ENCODE measurements at places on chromosomes 2 and 18. TPM values are rescaled to one million over a fixed set of nuclear protein-coding genes. Genes with fewer than 3 reads are reported as not detected.

The TMEM169 gene
- total RNA-seq: 1.1 TPM

The TDRD15 gene
- total RNA-seq: not detected

The ADNP2 gene
- total RNA-seq: 27.1 TPM

The TGFA gene
- total RNA-seq: not detected

The ANKRD62 gene
- not detected for total RNA-seq

The GAL3ST2 gene
- total RNA-seq: not detected

The TSPYL6 gene
- not detected for total RNA-seq

The NUP35 gene
- 24.9 TPM for total RNA-seq

DNA sequence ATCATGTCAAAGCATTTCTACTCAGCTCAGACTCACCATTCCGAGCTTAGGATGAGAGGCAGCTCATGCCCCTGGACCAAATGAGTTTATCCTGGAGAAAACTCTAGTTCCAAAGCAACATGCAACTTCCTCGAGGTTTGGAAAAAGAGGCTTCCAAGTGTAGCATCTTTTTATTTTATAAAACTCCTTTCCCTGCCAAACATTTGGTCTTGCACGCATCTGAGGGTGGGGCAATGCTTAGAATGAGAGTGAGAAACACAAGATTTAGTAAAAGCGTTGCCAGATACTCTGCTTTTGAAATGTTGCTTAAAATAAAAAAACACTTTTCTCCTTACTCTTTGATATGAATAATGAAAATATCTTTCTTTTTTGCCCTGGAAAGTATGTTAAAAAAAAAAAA lies 151.5 kb downstream of the NCKAP5 start:
- H3K36me3 ChIP-seq: no peaks in the 10 kb centered on the region
- no peak overlapping the region for H3K27ac ChIP-seq
- H3K4me1 ChIP-seq: no peaks in the 10 kb centered on the region
- H3K27me3 ChIP-seq: no peaks in the 10 kb centered on the region

DNA sequence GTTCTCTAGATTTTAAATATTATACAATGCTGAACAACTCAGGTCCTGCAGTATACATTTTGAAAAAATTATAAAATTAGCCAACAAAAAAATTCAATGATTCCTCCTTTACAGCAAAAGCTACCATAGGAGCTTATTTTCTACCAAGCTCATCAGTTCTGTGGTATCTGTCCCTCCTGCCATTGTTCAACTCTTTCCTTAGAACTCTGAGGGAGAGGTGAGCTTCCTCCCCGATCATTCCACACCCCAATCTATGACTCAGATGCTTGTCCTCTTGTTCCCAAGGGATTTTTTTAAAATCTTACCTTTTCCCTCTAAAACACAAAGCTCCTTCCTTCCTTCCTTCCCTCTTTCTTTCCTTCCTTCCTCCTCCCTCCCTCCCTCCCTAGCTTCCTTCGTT lies 13.5 kb downstream of the DPP4 start:
- no peak overlapping the region for H3K4me3 ChIP-seq
- no peaks in the 10 kb centered on the region for H3K27me3 ChIP-seq
- peaks cover 73% of the 10 kb centered on the region for H3K36me3 ChIP-seq

DNA sequence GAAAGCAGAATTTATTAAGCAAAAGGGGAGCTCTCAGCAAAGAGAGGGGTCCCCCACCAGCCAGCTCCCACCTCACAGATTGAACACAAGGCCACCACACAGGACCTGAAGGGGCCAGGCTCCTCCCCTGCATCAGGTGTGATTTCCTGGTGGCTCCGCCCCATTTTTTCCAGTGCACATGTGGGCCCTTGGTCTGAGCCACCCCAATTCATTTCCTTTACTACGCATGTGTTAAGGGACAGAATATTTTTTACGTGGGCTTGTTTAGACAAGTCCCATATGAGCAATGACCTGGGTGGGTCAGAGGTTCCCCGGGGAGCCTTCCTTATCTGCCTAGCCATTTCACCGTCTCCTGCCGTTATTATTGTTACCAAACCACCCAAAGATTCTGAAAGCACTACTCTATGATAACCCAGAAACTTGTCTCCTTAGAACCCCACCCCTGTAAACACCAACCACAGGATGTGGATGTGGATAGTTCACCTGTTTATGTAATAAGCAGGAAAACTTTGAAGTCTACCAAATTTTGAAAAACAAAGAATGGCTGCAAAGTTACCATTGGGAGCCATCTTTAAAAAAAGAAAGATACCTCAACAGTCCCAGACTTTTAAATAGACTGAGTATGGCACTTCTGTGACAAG lies 191.7 kb downstream of the CD226 start:
- no peaks in the 10 kb centered on the region for H3K27me3 ChIP-seq
- no peak for DNase-seq
- peaks cover 13% of the 10 kb centered on the region for H3K4me1 ChIP-seq
- H3K4me3 ChIP-seq: no peak overlapping the region

DNA sequence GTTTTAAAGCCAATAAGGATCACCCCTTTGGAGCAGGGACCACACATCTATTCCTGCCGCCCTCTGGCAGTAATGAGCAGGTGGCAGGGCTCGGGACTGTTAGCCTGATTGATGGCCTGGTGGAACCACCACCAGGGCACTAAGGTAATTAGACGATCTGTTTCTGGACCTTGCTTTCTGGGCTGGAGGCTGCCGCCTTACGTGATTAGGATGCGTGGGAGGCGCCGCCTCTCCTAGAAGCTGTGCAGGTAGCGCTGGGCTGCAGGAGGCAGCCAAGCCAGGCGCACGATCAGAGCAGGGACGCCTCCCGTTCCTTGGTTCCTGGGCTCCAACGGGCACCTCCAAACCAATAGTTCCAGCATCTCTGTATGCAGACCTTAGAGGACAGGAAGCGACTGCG lies 242.6 kb upstream of the RAB12 start:
- no peaks in the 10 kb centered on the region for H3K4me1 ChIP-seq
- peaks cover 17% of the 10 kb centered on the region for H3K27me3 ChIP-seq
- no peak overlapping the region for H3K27ac ChIP-seq
- no peaks in the 10 kb centered on the region for H3K36me3 ChIP-seq
- no peak for DNase-seq
- no peak overlapping the region for H3K4me3 ChIP-seq

DNA sequence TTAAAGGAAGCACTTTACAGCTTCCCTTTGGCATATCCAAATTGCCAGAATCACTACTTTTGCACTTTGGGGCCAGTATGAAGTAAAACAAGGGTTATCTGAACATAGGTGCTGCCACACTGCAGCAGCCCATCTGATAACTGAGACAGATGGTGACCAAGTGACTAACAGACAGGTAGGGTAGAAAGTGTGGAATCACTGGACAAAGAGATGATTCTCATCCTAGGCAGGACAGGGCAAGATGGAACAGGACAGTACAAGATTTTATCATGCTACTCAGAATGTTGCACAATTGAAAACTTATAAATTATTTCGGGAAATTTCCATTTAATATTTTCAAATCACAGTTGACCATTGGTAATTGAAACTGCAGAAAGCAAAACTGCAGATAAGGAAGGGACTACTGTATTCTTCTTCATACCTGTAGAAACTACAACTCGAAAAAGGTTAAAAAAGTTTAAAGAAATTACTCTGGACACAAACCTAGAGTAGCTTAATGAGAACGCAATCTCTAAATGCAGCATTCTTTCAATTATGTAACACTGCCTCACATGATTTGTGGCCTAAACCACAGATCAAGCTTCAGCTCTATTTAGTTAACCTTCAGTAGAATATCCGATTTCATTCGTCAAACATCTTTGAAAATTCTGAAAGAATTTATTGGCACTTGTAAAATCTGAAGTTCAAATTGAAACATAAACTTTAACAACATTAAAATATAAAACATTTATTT lies 31.4 kb downstream of the HEATR5B start:
- H3K27me3 ChIP-seq: no peaks in the 10 kb centered on the region
- no peak overlapping the region for H3K27ac ChIP-seq
- no peaks in the 10 kb centered on the region for H3K4me1 ChIP-seq

- H3K36me3 ChIP-seq: no peaks in the 10 kb centered on the region
- DNase-seq: no peak
- peaks cover 17% of the 10 kb centered on the region for H3K4me1 ChIP-seq
Observed at GRCh38 chr2:133976659-133977058, 277.2 kb upstream of the MGAT5 start.

- H3K27ac ChIP-seq: no peak overlapping the region
- no peak overlapping the region for H3K4me3 ChIP-seq
- H3K36me3 ChIP-seq: peaks cover 3% of the 10 kb centered on the region
- no peaks in the 10 kb centered on the region for H3K27me3 ChIP-seq
- no peak for DNase-seq
Observed at GRCh38 chr18:11998193-11998592, 16.9 kb downstream of the IMPA2 start.

GRCh38 chr2:78715293-78715692 lies 310.2 kb upstream of the REG3G start:
- no peak for DNase-seq
- H3K36me3 ChIP-seq: no peaks in the 10 kb centered on the region
- H3K4me1 ChIP-seq: no peaks in the 10 kb centered on the region
- no peak overlapping the region for H3K4me3 ChIP-seq

- no peaks in the 10 kb centered on the region for H3K36me3 ChIP-seq
- peak; percentile 68 for DNase-seq
- no peak overlapping the region for H3K27ac ChIP-seq
- peaks cover 2% of the 10 kb centered on the region for H3K27me3 ChIP-seq
- H3K4me1 ChIP-seq: peaks cover 15% of the 10 kb centered on the region
Observed at GRCh38 chr18:48222118-48222517, 187.1 kb downstream of the ZBTB7C start.

GRCh38 chr2:72037261-72037666 lies 110.4 kb downstream of the CYP26B1 start:
- H3K27ac ChIP-seq: no peak overlapping the region
- H3K36me3 ChIP-seq: no peaks in the 10 kb centered on the region
- DNase-seq: no peak
- H3K4me3 ChIP-seq: no peak overlapping the region

- H3K4me1 ChIP-seq: no peaks in the 10 kb centered on the region
- no peaks in the 10 kb centered on the region for H3K36me3 ChIP-seq
- H3K4me3 ChIP-seq: no peak overlapping the region
- no peak for DNase-seq
- H3K27me3 ChIP-seq: peaks cover 6% of the 10 kb centered on the region
Observed at GRCh38 chr18:37383036-37383785, 182.4 kb downstream of the CELF4 start.

GRCh38 chr2:146990311-146991054 lies 854.3 kb upstream of the ACVR2A start:
- no peak overlapping the region for H3K27ac ChIP-seq
- no peaks in the 10 kb centered on the region for H3K36me3 ChIP-seq
- DNase-seq: no peak
- no peak overlapping the region for H3K4me3 ChIP-seq
- no peaks in the 10 kb centered on the region for H3K4me1 ChIP-seq
- H3K27me3 ChIP-seq: no peaks in the 10 kb centered on the region

- peaks cover 49% of the 10 kb centered on the region for H3K36me3 ChIP-seq
- H3K4me1 ChIP-seq: peaks cover 53% of the 10 kb centered on the region
- no peak overlapping the region for H3K27ac ChIP-seq
Observed at GRCh38 chr18:32095900-32096229, 4.2 kb downstream of the RNF138 start.

DNA sequence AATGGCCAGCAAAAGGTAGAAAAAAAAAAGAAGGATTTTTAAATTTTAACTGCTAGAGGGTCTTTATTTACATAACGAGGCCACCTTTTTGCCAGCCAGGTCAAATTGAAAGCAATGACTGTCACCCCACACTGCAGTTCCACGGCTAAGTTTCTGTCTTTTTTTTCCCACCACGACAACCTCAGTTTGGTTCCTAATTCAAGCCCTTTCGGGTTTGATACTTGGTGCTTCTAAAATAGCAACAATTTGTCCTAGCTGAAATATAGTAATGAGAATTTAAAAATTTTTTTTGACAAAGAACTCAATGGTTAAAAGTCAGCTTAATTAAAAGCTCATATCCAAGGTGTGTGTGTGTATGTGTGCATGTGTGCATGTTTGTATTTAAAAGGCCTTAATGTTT lies 16.4 kb upstream of the NMS start:
- H3K4me3 ChIP-seq: no peak overlapping the region
- peaks cover 3% of the 10 kb centered on the region for H3K36me3 ChIP-seq
- H3K27ac ChIP-seq: no peak overlapping the region
- H3K4me1 ChIP-seq: no peaks in the 10 kb centered on the region
- H3K27me3 ChIP-seq: peaks cover 2% of the 10 kb centered on the region
- DNase-seq: no peak

GRCh38 chr2:232367591-232368233 lies 10.8 kb upstream of the ALPP start:
- H3K27me3 ChIP-seq: no peaks in the 10 kb centered on the region
- peaks cover 18% of the 10 kb centered on the region for H3K4me1 ChIP-seq
- no peak overlapping the region for H3K27ac ChIP-seq
- DNase-seq: no peak

GRCh38 chr2:241741016-241741415 lies 6.6 kb downstream of the D2HGDH start:
- no peaks in the 10 kb centered on the region for H3K27me3 ChIP-seq
- H3K4me3 ChIP-seq: peak overlapping the region; percentile 35
- H3K36me3 ChIP-seq: peaks cover 17% of the 10 kb centered on the region
- no peak overlapping the region for H3K27ac ChIP-seq
- peaks cover 32% of the 10 kb centered on the region for H3K4me1 ChIP-seq

GRCh38 chr2:60741576-60741975 lies 14.5 kb upstream of the PAPOLG start:
- peaks cover 23% of the 10 kb centered on the region for H3K27me3 ChIP-seq
- H3K27ac ChIP-seq: no peak overlapping the region
- peaks cover 16% of the 10 kb centered on the region for H3K4me1 ChIP-seq

GRCh38 chr2:112149866-112150435 lies 11.8 kb downstream of the FBLN7 start:
- H3K36me3 ChIP-seq: no peaks in the 10 kb centered on the region
- peak; percentile 18 for DNase-seq
- H3K27ac ChIP-seq: no peak overlapping the region
- peaks cover 16% of the 10 kb centered on the region for H3K27me3 ChIP-seq
- H3K4me3 ChIP-seq: no peak overlapping the region
- peaks cover 4% of the 10 kb centered on the region for H3K4me1 ChIP-seq

- no peak for DNase-seq
- no peaks in the 10 kb centered on the region for H3K4me1 ChIP-seq
- H3K27me3 ChIP-seq: no peaks in the 10 kb centered on the region
- H3K4me3 ChIP-seq: no peak overlapping the region
- H3K27ac ChIP-seq: no peak overlapping the region
- no peaks in the 10 kb centered on the region for H3K36me3 ChIP-seq
Observed at GRCh38 chr18:48033790-48034650, 103.6 kb upstream of the SMAD2 start.

DNA sequence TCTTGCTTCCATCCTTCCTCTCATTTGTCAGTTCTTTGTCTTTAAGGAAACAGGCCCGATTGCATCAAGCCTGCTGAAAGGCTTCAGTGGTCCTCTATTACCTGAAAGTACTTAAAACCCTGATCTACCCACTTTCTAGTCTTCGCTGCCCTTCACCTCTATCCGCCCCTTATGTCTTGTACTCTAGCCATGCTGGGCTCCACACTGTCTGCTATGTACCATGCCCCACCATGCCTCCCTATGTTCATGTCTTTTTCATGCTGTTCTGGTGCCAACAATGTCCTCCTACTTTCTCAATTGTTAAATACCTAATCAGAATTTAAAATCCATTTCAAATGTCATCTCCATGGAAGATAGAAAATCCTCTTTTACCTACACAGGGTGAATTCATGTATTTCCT lies 28.2 kb downstream of the CRYGD start:
- no peaks in the 10 kb centered on the region for H3K36me3 ChIP-seq
- DNase-seq: no peak
- no peak overlapping the region for H3K4me3 ChIP-seq

- no peak for DNase-seq
- no peak overlapping the region for H3K4me3 ChIP-seq
- no peak overlapping the region for H3K27ac ChIP-seq
- H3K27me3 ChIP-seq: peaks cover 4% of the 10 kb centered on the region
- peaks cover 11% of the 10 kb centered on the region for H3K4me1 ChIP-seq
- H3K36me3 ChIP-seq: no peaks in the 10 kb centered on the region
Observed at GRCh38 chr2:64291181-64291580, 147.0 kb upstream of the PELI1 start.

GRCh38 chr18:45252474-45252873 lies 362.8 kb upstream of the SLC14A2 start:
- H3K27ac ChIP-seq: no peak overlapping the region
- no peak overlapping the region for H3K4me3 ChIP-seq
- H3K36me3 ChIP-seq: no peaks in the 10 kb centered on the region
- H3K27me3 ChIP-seq: peaks cover 32% of the 10 kb centered on the region
